Kidney glomerular epithelial cell (primary cell): ENCODE measurements at places on chromosomes 11 and 22.

DNA sequence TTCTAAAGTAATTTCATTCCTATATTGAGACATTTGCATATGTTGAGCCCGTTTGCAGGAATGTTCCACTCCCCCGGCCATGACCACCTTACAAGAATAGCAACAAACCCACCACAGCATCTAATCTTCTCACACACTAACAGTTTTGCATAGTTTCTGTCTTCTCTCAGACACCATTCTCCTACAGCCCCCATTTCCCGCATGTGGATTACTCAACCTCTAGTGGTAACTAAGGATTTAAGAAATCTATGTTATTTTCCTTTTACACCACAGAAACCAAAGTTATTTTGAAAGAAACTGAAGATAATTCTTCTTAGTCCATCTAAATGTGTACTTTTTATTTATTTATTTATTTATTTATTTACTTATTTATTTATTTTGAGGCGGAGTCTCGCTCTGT, 2.3 kb downstream of the MS4A4E start:
- no peak for DNase-seq

- no peak for DNase-seq
Observed at GRCh38 chr11:19536131-19536530, 176.5 kb upstream of the NAV2 start.

DNA sequence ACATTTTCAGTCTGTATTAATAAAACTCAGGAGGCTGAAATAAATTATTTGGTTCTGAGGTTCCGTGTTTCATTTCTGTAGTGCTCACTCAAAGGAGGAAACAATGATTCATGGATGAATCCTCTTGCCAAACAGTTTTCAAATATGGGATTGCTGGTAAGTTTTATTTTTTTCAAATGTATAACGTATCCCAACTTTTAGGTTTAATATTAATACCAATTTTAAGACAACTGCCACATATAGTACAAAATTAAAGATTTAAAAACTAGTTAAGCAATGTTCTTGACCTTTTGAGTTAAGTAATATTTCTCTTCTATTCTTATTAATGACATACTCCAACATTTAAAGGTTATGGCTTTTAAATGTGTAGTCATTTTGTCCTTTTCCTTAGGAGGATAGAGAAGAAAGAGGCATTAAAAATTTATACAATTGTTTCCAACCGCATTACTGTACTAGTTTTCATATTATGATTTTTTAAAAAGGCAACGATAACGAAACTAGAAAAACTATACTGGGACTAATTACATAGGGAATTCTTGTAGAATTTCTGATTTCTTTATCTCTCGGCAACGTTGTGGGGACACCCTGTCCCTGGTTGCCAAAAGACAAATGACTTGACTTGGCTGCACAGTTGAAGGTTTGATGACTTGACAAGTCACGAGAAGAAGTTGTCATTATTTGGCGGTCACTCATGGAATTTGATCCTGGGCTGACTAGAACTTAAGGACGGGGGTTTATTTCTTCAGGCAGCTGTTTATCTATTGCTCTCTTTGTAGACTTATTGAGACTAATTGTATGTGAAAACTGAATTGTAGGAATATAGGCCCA, 69.1 kb upstream of the ADSL start:
- no peak for DNase-seq

DNA sequence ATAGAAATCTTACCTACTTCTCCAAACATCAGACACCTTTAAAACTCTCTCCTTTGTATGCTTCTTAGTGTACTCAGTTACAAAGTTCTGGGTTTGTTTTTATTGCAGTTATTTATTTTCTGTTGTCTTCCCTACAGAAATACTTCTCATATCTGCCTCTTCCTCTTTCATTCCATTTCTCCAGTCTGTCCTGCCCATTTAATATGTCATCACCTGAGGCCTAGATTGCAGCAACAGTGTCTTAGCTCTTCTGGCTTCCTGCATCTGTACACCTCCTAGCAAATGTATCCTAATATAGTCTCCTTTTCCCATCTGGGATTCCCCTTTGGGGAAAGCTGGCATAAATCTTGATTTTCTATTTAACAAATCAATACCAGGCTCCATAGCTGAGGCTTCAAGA, 34.9 kb upstream of the PCF11 start:
- no peak for DNase-seq

GRCh38 chr11:57487920-57488659, 27.4 kb downstream of the SLC43A1 start:
- DNase-seq: no peak

DNA sequence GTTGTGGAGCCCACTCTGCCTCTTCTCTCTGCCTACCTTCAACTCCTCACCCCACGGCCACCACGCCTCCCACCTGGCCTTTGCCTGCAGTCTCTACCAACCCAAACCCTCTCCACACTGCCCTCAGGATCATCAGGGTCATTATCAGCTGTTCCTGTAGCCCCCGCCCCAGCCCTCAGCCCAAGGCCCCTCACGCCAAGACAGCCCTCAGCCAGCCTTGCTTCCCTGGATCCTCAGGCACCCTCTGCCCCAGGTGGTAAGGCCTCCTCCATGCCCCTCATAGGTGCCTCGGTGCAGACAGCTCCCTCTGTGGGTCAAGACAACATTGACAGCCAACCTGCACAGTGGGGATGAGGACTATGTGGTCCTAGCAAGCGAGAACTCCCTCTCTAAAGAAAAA, 1.7 kb downstream of the SBF1 start:
- no peak for DNase-seq

DNA sequence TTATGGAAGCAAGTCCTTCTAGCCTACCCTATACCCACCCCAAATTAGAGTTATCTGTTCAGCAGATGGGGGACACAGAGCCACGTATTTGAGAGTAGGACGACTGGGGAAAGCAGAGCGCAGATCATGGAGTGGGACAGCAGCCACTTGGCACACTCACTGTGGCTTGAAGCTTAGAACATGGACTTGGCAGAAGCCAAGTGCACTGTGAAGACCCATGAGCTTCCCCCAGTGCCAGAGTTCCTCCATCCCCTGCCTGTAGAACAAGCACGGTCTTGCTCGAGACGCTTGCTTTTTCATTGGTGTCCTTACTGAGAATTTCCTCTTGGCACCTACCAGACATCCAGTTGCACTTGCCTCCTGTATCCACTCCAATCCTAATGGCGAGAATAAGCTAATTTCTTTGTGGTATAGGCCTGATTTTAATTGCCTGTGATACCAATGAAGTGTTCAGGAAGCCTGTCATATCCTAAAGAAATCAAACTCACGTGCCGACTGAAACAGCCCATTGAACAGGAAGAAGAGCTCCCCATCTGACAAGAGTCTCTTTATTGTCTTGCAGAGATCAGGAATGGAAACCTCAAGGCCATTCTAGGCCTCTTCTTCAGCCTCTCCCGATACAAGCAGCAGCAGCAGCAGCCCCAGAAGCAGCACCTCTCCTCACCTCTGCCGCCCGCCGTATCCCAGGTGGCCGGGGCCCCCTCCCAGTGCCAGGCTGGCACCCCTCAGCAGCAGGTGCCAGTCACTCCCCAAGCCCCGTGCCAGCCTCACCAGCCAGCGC, 166.9 kb downstream of the NAV2 start:
- DNase-seq: no peak

GRCh38 chr11:125020342-125020741, 42.8 kb upstream of the SLC37A2 start:
- DNase-seq: no peak

DNA sequence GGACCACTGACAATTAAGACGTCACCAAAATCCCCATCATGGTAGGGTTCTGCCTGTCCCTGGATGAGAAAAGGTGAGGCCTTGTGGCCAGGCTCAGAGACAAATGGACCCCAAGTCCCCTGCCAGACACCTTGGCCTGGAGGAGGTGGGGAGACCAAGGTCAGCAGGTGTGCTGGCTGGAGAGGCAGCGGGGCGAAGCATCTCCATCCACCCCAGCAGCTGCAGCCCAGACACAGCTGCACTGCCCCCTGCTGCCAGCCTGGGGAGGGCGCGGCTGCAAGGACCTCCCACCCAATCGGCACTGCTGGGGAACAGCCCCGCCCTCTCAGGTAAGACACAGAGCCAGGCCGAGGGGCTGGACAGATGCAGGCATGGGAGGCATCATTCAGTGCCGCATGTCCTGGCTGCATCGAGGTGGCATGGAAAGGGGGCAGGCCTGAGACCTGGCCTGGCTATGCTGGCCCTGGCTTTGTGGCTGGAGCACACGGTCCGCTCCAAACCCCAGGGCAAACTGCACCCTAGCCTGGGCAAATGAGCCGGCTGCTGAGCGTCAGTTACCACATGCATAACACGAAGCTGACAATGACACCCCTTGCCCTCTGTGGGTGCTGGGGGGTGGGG, 12.2 kb upstream of the MFNG start:
- DNase-seq: no peak

DNA sequence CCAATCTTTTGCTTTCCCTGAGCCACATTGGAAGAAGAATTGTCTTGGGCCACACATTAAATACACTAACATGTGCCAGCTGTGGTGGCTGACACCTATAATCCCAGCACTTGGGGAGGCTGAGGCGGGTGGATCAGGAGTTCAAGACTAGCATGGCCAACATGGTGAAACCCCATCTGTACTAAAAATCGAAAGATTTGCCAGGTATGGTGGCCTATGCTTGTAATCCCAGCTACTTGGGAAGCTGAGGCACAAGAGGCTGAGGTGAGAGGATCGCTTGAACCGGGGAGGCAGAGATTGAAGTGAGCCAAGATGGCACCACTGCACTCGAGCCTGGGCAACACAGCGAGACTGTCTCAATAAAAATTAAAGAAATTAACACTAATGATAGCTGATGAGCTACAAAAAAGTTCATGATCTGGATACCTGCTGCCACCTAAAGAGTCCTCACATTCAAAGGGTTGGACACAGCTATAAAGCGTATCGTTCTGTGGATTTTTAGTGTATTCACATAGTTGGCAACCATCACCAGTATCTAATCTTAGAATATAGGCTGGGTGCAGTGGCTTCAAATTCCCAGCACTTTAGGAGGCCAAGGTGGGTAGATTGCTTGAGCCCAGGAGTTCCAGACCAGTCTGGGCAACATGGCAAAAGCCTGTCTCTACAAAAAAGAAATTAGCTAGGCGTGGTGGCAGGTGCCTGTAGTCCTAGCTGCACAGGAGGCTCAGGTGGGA, 3.4 kb upstream of the LDHC start:
- no peak for DNase-seq

DNA sequence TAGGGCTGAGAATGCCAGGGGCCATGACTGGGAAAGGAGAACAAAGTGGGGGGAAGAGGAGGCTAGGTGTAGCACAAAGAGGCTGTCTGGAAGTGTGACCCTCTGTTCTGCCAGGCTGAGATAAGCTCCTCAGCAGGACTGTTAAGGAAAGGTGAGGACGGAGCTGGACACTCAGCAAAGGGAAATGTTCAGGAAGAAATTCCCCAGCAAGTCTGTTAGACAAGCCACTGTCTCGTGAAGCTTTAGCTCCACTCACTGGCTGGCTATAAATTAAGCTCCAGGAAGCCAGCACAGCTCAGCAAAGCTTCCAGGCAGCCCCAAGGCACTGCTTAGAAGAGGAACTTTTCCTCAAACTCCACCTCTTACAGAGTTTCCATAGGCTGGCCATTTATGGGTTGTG, 181.2 kb upstream of the API5 start:
- DNase-seq: no peak

DNA sequence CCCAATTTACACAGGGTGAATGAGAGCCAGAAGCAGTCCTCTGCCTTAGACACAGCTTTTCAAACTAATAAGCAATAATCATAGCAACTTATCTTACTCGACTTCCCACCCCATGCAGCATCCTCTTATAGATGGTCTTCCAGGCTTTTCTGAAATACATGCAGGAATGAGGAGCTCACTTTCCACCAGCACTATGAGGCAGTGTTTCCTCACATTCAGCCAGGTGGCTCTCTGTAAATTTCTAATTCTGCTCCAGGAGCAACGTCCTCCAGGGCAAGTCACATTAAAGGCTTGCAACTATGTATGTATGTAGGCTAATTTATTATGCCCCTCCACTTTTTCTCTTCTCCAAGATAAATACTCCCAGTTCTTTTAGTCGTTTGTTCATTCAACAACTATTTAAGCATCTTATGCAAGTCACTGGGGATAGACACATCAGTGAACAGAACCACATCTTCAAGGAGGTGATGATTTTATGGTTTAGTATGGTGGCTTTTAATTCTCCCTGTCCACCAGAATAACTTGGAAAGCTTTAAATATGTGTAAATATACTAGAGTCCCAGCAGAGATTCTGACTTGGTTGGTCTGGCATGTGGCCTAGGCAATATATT, 59.9 kb downstream of the PAK1 start:
- DNase-seq: no peak

- DNase-seq: no peak
Observed at GRCh38 chr11:115439385-115439784, 64.8 kb downstream of the CADM1 start.

DNA sequence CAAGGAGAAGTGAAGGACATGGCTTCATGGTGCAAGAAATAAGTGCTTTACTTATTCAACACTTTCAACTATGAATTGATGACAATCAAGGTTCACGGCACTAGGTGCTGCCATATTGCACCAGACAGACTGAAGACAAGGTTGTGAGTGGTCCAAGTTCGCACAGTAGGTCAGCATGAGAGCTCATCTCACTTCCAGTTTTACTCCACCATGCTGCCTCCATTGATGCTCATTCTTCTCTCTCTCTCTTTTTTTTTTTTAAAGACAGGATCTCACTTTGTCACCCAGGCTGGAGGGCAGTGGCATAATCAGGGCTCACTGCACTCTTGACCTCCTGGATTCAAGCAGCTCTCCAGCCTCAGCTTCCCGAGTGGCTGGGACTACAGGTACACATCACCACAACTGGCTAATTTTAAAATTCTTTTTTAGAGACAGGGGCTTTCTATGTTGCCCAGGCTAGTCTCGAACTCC, 47.7 kb downstream of the EHF start:
- DNase-seq: no peak

- no peak for DNase-seq
Observed at GRCh38 chr11:84922836-84923235, 704.3 kb downstream of the DLG2 start.

- DNase-seq: peak; percentile 55
Observed at GRCh38 chr22:31122532-31123291, at the start of gene INPP5J. Gene INPP5J, plus strand, starts transcription at chr22:31122966. Its CDS starts 49 bp downstream, at chr22:31123015.

DNA sequence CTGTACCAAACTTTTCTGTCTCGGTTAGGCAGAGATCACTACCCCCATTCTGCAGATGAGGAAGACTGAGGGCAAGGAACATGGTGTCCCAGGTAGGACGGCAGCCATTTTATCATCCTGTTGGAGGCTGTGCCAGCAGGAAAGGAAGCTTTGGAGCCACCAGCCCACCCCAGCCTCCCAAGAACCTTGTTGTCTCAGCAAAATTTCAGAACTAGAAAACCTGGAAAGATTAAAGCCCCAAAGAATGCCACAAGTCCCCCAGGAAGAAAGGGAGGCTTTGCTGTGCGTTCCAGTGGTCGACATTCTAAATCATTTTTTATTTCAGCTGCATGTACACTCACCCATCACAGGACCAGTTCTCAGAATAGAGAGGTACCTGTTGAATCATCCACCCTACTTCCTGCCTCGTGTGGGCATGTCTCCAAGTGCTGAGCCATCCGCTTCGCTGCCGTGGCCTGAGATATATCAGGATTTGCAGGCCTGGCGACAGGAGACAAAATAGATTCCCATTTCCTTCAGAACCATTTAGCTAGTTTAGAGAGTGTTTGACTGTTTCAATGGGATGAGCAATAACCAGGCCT, 13.0 kb upstream of the EIF3D start:
- peak; percentile 99 for DNase-seq

GRCh38 chr11:23875176-23875850, 621.5 kb upstream of the LUZP2 start:
- no peak for DNase-seq

- DNase-seq: no peak
Observed at GRCh38 chr11:116589402-116589801, 183.4 kb downstream of the BUD13 start.
